Activated CD8-positive, alpha-beta T cell treated with anti-CD3 and anti-CD28 coated beads, Interleukin-2, amount 10 ng/mL, durations not matched to agents 7 days and 5 days (primary cell): ENCODE measurements at places on chromosomes 11 and 22. TPM values are rescaled to one million over a fixed set of nuclear protein-coding genes. Genes with fewer than 3 reads are reported as not detected.

DNA sequence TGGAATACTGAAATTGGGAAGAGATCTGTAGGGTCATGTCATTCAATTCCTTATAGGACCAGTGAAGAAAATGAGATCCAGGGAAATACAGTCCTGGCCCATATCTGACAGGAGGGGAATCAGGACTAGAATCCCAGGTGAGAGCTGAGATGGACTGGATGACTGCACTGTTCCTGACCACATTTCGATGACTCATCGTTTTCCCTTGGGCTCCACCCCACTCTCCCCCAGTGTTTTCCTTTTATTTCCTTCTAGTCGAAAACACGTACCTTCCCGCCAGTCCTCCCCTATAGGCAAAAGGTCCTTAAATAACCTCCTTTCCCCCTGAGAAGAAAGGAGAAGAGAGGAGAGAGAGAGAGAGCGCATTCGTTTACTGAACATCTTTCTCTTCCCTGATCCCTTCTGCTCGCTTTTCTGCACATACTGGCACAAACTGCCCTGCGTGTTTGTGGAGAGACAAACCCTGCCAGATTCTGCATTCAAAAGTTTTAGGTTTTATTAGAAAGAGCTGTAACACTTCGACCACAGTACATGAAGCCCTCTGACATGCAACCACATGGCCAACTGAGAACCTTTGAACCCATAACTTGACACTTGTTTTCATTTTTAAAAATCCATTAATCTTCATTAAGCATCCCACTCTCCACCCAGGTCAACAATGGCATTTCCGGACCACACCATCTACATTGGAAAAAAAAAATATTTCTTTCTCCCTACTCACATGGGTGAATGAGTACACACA lies 565.7 kb downstream of the METTL15 start:
- no peaks in the 10 kb centered on the region for H3K4me1 ChIP-seq
- no peaks in the 10 kb centered on the region for H3K36me3 ChIP-seq
- H3K27ac ChIP-seq = no peak overlapping the region
- H3K27me3 ChIP-seq = no peaks in the 10 kb centered on the region
- no peak overlapping the region for H3K4me3 ChIP-seq

OR8D1 gene
- not detected for total RNA-seq

DNA sequence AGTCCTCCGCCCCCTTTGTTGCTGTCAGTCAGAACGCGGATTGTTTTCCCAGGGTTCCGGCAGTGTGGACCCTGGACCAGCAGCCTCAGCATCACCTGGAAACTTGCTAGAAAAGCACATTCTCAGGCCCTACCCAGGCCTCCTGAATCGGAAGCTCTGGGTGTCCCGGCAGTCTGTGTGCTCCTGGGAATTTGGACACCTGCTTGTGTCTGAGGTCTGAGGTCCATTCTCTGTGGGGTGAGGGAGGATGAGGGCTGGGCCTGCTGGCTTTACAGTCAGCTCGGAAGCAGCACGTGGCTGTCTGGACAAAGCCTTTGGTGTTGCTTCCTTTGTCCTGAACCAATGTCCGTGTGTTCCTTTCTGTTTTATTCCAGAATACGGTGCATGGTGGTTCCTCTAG lies 299.7 kb downstream of the TBC1D22A start:
- H3K36me3 ChIP-seq = peaks cover 3% of the 10 kb centered on the region
- no peak overlapping the region for H3K4me3 ChIP-seq
- no peak for DNase-seq
- H3K4me1 ChIP-seq = no peaks in the 10 kb centered on the region
- H3K27ac ChIP-seq = no peak overlapping the region

DNA sequence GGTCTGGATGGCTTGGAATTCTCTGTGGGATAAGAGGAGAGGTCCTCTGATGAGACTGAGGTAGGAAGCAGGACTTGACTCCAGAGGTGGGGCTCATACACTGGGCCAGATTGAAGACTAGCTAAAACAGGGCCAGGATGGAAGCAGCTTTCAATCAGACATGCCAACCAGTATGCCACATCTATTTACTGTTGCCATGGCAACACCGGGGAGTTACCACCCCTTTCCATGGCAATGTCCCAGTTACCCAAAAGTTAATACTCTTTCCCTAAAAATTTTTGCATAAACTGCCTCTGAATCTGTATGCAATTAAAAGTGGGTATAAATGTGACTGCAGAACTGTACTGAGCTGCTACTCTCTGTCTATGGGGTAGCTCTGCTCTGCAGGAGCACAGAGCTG lies 247.5 kb upstream of the ZBED5 start:
- H3K36me3 ChIP-seq = no peaks in the 10 kb centered on the region
- no peaks in the 10 kb centered on the region for H3K4me1 ChIP-seq
- peaks cover 2% of the 10 kb centered on the region for H3K27me3 ChIP-seq
- no peak overlapping the region for H3K4me3 ChIP-seq
- H3K27ac ChIP-seq = no peak overlapping the region

DEUP1 gene
- not detected for total RNA-seq

GRCh38 chr11:11397036-11397415 lies 44.0 kb upstream of the CSNK2A3 start:
- H3K4me3 ChIP-seq = no peak overlapping the region
- H3K36me3 ChIP-seq = no peaks in the 10 kb centered on the region
- no peak for DNase-seq
- peaks cover 3% of the 10 kb centered on the region for H3K27me3 ChIP-seq

COX8A gene
- total RNA-seq = 569 TPM

PRDM11 gene
- 3.6 TPM for total RNA-seq

MOB2 gene
- total RNA-seq = 31.6 TPM

FBLN1 gene
- total RNA-seq = not detected

DNA sequence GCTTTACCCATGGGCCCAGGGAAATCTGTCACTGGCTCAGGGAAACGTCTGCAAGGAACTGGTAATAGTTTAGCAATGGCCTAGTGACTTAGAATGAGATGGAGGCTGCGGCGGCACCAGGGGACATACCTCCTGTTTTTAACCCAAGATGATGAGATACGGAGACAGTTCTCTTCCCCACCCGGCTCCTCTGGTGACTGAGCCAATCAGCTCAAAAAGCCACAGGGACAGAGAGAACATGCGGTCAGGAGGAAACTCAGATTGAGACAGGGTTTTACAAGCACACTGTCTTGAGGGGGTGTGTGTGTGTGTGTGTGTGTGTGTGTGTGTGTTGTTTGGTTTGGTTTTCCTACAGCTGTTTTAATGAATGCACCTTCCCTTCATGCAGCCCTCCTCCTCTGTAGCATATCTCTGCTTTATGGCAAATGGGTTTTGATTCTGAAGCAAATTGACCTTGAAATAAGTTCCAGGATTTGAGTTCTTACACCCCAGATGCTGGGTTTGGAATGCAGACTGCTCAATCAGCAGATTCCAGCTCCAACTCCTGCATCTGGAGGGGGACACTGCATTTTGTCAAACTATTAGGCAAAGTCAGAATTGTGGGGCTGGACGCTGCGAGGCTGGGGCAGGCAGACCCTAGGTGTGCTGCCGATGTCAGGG lies 246.2 kb downstream of the NTM start:
- no peak overlapping the region for H3K4me3 ChIP-seq
- H3K36me3 ChIP-seq = no peaks in the 10 kb centered on the region
- no peaks in the 10 kb centered on the region for H3K27me3 ChIP-seq
- H3K27ac ChIP-seq = no peak overlapping the region

- peaks cover 28% of the 10 kb centered on the region for H3K4me1 ChIP-seq
- H3K4me3 ChIP-seq = no peak overlapping the region
Observed at GRCh38 chr11:34441814-34442213, 3.1 kb downstream of the CAT start.

LMNTD2 gene
- 0.34 TPM for total RNA-seq

DMC1 gene
- 10.1 TPM for total RNA-seq

DNA sequence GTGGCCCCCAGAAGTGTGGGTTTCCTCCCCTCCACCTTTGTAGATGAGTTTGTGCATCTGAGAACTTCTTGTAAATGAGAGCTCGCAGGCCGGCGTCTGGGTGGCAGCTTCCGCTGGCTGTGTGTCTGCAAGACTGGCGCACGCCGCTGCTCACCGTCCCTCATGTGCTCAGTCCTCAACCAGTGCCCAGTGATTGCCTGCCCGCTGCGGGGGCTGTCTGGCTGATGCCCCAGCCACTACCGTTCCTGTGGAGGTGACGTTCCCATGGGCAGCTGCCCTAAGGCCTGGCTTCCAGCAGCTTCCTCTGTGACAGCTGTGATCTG lies 8.8 kb downstream of the TBX1 start:
- H3K4me3 ChIP-seq = no peak overlapping the region
- peaks cover 40% of the 10 kb centered on the region for H3K27me3 ChIP-seq
- peaks cover 20% of the 10 kb centered on the region for H3K4me1 ChIP-seq
- H3K27ac ChIP-seq = no peak overlapping the region

DNA sequence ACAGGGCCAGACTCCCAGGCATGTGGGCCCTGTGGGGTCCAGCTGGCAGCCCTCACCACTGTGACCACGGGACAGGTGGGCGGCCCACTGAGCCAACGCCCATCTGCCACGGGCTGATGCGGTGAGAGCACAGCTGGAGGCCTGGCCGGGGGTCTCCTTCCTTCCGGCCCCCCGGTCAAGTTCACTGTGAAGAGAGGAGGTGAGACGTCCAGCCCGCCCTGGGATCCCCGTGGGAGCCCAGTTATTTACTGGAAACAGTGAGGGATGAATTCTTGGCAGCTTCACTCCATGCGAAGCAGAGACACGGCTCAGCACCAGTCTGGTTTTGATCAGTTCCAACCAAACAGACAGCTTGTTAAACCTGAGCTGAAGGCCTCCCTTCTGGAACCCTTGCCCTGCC lies 38.7 kb downstream of the WNT11 start:
- H3K27ac ChIP-seq = no peak overlapping the region
- DNase-seq = no peak
- no peaks in the 10 kb centered on the region for H3K27me3 ChIP-seq
- peaks cover 10% of the 10 kb centered on the region for H3K4me1 ChIP-seq

GRCh38 chr11:88604260-88604659 lies 266.7 kb upstream of the CTSC start:
- no peak overlapping the region for H3K4me3 ChIP-seq
- H3K4me1 ChIP-seq = no peaks in the 10 kb centered on the region
- H3K36me3 ChIP-seq = no peaks in the 10 kb centered on the region
- H3K27ac ChIP-seq = no peak overlapping the region
- DNase-seq = no peak

- H3K27ac ChIP-seq = no peak overlapping the region
- H3K4me1 ChIP-seq = no peaks in the 10 kb centered on the region
- no peak overlapping the region for H3K4me3 ChIP-seq
- peaks cover 7% of the 10 kb centered on the region for H3K27me3 ChIP-seq
Observed at GRCh38 chr11:68974421-68975194, 6.2 kb downstream of the MRGPRD start.

- H3K27ac ChIP-seq = no peak overlapping the region
- peaks cover 25% of the 10 kb centered on the region for H3K36me3 ChIP-seq
- no peak for DNase-seq
- no peak overlapping the region for H3K4me3 ChIP-seq
- H3K4me1 ChIP-seq = peaks cover 37% of the 10 kb centered on the region
Observed at GRCh38 chr11:83054001-83054400, 17.7 kb downstream of the RAB30 start.

GRCh38 chr11:19912115-19912957 lies 199.7 kb downstream of the NAV2 start:
- DNase-seq = no peak
- H3K36me3 ChIP-seq = no peaks in the 10 kb centered on the region
- H3K27me3 ChIP-seq = peaks cover 6% of the 10 kb centered on the region
- H3K4me1 ChIP-seq = no peaks in the 10 kb centered on the region
- H3K27ac ChIP-seq = no peak overlapping the region

- H3K36me3 ChIP-seq = no peaks in the 10 kb centered on the region
- no peaks in the 10 kb centered on the region for H3K27me3 ChIP-seq
- no peak overlapping the region for H3K27ac ChIP-seq
- DNase-seq = no peak
- no peak overlapping the region for H3K4me3 ChIP-seq
Observed at GRCh38 chr11:23789938-23790371, 706.9 kb upstream of the LUZP2 start.

DNA sequence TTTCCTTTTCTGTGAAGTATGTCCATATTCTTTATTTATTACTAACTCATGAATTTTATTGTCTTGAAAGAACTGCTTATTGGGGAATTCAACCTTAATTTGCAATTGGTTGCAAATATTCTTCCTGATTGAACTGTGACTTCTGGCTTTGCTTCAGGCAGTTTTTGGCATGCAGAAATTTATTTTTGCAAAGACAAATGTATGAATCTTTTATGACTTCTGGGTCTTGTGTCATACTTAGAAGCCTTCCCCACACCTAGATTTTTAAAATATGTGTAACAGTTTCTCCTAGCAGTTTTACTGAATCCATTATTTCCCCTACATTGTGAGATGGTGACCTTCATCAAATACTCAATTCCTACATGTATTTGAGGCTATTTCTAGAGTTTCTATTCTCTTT lies 12.3 kb downstream of the MRE11 start:
- no peak for DNase-seq
- no peaks in the 10 kb centered on the region for H3K27me3 ChIP-seq
- H3K4me3 ChIP-seq = no peak overlapping the region
- peaks cover 8% of the 10 kb centered on the region for H3K4me1 ChIP-seq

DNA sequence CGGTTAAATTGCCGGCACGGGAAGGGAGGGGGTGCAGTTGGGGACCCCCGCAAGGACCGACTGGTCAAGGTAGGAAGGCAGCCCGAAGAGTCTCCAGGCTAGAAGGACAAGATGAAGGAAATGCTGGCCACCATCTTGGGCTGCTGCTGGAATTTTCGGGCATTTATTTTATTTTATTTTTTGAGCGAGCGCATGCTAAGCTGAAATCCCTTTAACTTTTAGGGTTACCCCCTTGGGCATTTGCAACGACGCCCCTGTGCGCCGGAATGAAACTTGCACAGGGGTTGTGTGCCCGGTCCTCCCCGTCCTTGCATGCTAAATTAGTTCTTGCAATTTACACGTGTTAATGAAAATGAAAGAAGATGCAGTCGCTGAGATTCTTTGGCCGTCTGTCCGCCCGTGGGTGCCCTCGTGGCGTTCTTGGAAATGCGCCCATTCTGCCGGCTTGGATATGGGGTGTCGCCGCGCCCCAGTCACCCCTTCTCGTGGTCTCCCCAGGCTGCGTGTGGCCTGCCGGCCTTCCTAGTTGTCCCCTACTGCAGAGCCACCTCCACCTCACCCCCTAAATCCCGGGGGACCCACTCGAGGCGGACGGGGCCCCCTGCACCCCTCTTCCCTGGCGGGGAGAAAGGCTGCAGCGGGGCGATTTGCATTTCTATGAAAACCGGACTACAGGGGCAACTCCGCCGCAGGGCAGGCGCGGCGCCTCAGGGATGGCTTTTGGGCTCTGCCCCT lies 529 bp upstream of the CCND1 start:
- no peak overlapping the region for H3K27ac ChIP-seq
- H3K4me3 ChIP-seq = peak overlapping the region; percentile 43
- peaks cover 22% of the 10 kb centered on the region for H3K4me1 ChIP-seq
- no peak for DNase-seq
- H3K27me3 ChIP-seq = peaks cover 44% of the 10 kb centered on the region
